KG1 (cell line): ENCODE measurements at places on chromosomes 11 and 22.

DNA sequence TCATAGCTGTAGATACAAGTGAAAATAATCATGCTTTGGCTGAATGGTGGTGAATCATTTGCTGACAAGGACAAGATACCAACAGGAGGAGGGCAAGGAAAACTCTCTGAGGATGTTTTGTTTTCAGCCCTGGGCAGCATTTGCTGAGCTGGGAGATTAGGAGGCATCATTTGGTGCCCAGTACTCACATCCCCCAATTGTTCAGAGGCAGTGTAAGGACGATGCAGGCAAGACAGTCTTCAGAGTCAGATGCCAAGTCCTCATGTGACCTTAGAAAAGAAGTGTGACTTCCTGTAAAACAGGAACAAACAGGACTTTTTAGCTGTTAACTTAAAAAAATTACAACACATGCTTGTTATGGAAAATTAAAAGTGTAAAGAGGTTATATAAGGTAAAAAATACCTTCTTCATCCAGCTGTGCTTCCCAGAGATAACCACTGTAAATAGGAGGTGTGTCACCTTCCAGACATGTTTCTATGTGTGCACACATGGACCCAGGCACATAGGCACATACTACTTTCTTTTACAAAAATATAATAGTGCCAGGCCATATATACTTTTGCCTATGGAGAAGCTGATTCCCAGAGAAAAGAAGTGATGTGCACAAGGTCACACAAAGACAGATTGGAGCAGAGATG is 18.0 kb downstream of the CNTF start:
- DNase-seq: no peak

- DNase-seq: no peak
Measured at GRCh38 chr11:19679952-19680828, 32.4 kb upstream of the NAV2 start.

- no peak for DNase-seq
Measured at GRCh38 chr11:111391328-111392124, 12.5 kb upstream of the POU2AF1 start.

- no peak for DNase-seq
Measured at GRCh38 chr11:64278576-64279190, 5.8 kb downstream of the BAD start.

GRCh38 chr22:49137206-49137840 is 690.4 kb downstream of the BRD1 start:
- no peak for DNase-seq

- DNase-seq: peak; percentile 70
Measured at GRCh38 chr11:64861227-64861975, 16.9 kb upstream of the CDC42BPG start.

GRCh38 chr11:122398167-122398566 is 257.4 kb upstream of the UBASH3B start:
- DNase-seq: no peak

- no peak for DNase-seq
Measured at GRCh38 chr11:65502555-65503367, 3.9 kb downstream of the MALAT1 start.

DNA sequence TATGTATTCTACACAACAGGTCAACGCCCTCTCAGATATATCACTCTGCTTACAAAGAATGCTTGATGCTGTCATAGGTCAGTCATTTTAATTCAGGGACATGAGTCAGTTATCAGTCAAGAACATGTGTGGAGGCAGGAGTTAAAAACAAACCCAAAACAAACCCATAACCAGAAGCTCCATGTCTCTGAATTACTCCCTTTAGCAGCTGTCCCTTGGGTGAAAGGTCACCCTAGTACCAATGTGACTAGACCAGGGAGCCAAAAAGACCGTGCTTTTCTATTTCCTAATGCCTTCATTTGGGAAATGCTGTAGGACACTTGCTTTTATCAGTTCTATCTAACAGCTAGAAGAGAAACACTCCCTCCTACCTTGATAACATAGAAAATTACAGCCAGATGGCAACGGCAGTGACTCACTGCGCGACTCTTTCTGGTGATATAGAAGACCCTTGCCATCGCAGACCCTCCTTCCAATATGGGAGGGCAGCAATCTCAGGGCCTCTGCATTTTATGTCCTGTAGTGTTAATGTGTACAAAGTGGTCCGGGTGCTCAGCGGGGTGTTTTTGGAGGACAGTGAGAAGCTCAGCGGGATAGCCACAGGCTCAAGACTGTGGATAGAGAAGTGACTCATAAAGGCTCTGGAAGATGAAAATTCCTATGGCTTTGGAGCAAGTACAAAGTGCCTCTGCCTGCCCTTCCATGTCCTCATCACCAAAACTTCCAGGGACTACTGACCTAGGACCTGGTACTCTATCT is 24.8 kb downstream of the APOL5 start:
- no peak for DNase-seq

DNA sequence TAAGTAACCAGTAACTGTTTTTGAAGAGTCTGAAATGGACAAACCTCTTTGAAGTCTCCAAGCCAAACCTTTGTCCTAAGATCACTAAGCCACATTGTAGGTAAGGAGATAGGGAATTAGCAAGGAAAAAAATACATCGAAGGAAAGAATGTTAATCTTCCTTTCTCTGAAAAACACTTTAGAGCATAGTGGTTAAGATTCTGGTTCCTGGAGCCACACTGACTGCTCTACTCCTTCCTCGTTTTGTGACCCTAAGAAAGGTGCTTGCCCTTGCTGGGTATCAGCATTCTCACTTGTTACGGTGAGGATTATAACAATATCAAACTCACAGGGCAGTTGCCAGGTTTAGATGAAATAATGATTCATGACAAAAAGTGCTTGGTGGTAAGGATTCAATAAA is 104.0 kb downstream of the SIK3 start:
- no peak for DNase-seq

DNA sequence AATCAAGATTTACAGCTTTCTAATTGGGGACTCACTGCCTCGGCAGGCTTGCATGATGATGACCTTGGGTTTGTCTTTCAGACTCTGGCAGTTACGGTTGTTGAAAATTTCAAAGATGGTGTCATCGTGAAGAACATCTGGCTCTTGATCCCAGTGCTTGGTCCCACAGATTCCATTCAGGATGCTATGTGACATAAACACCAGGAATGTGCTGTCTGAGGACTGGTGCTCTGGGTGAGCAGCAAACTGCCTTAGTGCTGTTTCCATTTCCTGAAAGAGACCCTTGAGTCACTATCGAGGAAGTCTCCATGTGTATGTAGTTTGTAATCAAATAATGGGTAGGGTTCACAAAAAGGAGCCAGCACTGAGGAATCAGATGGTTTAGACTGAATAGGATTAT is 7.1 kb downstream of the CASP12 start:
- no peak for DNase-seq

GRCh38 chr11:127926721-127927120 is 660.6 kb downstream of the ETS1 start:
- no peak for DNase-seq

DNA sequence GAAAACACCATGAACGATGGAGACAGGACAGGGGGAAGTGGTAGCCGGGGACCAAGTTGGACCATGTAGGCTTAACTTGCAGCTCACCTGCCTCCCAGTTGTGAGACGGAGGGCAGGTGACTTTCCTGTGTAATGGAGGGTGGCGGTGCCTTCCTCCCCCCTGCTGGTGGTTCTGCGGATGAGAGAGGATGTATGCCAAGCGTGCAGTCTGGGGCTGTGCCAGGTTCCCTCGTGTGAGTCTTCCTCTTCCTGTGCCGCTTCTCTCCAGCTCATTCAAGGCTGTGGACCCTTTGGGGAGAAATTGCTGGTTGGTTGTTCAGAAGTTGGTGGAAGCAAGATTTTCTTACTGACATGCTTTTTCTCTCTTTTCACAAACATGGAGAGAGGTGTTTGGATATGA is 35.1 kb downstream of the MPPED1 start:
- DNase-seq: peak; percentile 15

DNA sequence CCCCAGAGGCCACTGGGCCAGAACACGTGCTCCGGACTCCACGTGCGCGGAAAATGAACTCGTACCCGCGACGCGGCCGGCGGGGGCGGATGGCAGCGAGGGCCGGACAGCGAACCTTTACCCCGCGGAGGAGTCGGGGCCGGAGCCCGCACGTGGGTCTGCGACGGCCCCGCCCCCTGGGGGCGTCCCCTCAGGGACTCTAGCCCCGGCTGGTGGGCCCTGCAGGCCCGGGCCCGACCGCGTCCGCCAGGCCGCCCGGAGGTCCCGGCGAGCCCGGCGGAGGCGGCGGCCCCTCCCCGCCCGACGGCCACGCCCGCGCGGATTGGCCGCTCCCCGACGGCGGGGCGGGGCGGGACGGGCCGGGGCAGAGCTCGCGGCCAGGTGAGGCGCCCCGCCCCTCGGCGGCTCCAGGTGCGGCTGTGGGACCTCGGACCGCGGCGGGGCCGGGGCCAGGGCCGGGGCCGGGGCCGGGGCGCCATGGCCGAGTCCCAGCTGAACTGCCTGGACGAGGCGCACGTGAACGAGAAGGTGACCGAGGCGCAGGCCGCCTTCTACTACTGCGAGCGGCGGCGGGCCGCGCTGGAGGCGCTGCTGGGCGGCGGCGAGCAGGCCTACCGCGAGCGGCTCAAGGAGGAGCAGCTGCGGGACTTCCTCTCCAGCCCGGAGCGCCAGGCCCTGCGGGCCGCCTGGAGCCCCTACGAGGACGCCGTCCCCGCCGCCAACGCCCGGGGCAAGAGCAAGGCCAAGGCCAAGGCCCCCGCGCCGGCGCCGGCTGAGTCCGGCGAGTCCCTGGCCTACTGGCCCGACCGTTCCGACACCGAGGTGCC is at the start of gene FAM83F:
Gene FAM83F (plus strand): TSS at position 389 of the 827 bp plus-strand sequence. CDS start 89 bp downstream, at position 478.
- DNase-seq: no peak

GRCh38 chr11:2885678-2886081 is at the start of gene CDKN1C:
TSS of gene CDKN1C (minus strand) at chr11:2885775. CDS start at chr11:2885456, 319 bp downstream.
- peak; percentile 36 for DNase-seq

- no peak for DNase-seq
Measured at GRCh38 chr11:60854140-60854846, 1.5 kb downstream of the PTGDR2 start.

- no peak for DNase-seq
Measured at GRCh38 chr11:112610996-112611750, 350.0 kb upstream of the NCAM1 start.

- no peak for DNase-seq
Measured at GRCh38 chr11:127117231-127117739, 116.7 kb upstream of the KIRREL3 start.

GRCh38 chr11:118434123-118434552 is 2.2 kb upstream of the KMT2A start:
- DNase-seq: no peak

DNA sequence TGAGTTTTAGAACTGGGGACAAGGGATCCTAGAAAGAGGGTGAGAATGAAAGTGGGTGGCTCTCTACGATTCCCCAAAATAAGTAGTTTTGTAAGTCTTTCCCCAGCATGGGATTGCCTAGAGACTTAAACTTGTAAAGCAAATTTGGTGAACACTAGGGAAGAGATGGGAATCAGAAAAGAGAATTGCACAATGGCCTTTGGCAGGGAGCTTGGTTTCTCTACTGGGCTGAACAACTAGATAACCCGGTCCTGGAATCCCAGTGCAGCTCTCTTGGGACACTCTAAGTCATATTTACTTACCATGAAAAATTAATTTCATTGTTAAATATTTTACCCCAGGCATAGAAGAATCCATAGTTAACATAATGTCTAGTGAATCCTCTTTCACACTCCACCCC is 16.5 kb upstream of the USP18 start:
- no peak for DNase-seq

- no peak for DNase-seq
Measured at GRCh38 chr11:110182886-110183285, 89.7 kb downstream of the ZC3H12C start.

DNA sequence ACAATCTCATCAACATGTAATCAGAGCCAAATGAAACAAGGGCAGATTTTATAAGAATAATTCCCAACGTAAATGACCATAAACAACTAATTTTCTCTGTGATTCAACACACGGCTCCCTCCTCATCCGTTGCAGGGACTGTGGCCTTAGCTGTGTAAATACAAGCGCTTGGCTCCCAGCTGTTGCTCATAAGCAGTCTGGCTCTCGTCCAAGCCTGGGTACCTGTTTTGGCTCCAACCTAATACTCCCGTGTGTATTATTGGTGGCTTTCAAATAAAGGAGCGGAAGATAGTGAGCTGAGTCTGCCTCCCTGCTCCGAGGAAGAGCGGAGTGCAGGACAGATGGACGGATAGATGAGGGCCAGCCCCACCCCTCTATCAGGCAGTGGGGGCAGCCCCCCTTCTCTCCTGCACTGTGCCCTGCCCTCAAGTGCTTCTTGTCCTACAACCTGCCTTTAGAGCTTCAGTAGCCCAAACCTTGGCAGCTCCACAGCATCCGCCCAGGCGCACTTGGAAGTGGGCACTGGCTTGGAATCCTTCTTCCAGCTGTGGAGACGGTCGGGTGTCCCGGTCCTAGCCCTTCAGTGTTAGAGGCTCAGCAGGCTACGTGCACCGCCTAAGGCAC is 670.9 kb downstream of the BRD1 start:
- DNase-seq: no peak

DNA sequence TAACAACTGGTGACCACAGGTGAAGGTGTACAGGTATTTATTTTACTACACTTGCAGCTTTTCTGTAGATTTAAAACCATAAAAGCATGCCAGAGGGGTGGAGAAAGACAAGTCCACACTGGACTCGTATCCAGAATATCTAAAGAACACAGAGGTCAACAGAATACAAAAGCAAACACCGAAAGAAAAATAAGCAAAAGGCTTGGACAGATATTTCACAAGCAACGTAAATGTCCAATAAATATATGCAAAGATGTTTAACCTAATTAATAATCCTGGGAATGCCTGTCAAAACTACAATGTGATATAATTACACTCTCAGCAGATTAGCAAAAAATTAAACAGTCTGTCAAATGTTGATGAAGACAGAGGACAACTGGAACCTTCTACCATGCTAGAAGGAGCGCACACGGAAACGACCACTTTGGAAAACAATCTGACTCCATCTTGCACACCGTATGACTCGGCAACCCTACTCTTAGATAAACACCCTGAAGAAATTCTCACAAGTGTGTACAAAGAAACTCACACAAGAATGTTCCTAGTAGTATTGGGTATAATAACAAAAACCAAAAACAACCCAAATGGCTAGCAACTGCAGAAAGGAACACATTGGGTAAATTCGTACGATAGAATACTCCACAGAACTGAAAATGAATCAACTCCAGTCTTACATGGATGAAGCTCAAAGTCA is 27.2 kb downstream of the GNB1L start:
- DNase-seq: no peak

GRCh38 chr11:60972182-60973030 is 926 bp downstream of the CD6 start:
- DNase-seq: no peak

DNA sequence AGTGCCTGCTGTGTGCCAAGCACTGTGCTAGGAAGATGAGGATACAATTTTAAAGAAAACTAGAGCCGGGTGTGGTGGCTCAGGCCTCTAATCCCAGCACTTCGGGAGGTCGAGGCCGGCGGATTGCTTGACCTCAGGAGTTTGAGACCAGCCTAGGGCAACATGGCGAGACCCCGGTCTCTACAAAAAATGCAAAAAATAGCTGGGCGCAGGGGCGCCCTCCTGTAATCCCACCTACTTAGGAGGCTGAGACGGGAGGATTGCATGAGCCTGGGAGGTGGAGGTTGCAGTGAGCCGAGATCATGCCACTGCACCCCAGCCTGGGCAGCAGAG is 8.3 kb downstream of the TPBGL start:
- DNase-seq: no peak
